ENCODE measurements at places on chromosomes 11 and 22.

- DNase-seq = peak; percentile 33
Observed at GRCh38 chr22:20111045-20111688, 4.7 kb upstream of the RANBP1 start.

- DNase-seq = no peak
Observed at GRCh38 chr11:113082341-113082955, 121.2 kb downstream of the NCAM1 start.

DNA sequence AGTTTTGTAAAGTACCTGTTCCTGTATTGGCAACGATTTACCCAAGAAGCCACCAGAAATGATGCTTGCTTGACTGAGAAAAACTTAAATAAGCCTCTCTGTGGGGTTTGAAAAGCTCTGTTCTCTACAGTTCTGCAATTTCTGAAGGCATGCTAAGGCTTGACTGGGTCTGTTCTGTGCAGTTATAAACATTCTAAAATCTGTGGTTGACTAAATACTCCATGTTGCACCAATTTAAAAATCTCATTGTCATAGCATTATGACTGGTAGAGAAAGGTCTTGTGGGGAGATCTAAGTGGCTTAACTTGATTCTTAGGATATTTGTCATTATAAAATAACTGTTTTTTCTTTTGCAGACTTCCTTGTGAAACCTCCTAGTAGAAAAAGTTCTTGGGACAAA lies 73.7 kb downstream of the MTMR3 start:
- DNase-seq = no peak

DNA sequence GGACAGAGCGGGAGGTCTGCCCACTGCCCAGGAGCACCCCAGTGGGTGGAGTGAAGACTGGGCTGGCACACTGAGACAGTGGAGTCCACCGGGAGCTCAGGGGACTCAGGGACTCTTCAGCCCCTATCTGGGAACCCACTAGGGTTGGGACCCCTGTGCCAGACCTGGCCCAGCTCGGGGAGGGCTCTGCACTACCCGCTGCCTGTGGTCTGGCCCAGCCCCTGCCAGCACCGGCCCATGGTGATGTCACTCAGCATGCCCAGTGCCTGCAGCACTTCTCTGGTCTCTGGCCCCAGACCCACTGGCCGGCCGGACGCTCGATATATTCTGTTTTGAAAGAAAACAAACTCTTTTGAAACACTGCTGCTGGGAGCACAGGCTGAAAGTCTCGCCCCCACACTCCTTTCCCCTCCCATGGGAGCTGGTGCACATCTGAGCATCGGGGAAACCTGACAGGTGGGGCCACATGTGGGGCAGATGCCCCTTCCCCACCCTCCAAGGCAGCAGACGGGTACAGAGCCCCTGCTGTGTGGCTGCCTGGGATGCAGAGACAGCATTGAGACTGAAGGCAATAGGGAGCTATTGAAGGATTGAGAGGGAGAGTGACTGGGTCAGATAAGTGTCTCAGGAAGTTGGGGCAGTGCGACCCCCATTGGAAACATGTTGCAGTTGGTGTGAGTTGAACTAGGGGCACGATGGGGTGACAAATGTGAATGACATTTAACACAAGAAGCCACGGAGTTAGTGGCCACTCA lies 62.9 kb downstream of the MYEOV start:
- DNase-seq = peak; percentile 33

DNA sequence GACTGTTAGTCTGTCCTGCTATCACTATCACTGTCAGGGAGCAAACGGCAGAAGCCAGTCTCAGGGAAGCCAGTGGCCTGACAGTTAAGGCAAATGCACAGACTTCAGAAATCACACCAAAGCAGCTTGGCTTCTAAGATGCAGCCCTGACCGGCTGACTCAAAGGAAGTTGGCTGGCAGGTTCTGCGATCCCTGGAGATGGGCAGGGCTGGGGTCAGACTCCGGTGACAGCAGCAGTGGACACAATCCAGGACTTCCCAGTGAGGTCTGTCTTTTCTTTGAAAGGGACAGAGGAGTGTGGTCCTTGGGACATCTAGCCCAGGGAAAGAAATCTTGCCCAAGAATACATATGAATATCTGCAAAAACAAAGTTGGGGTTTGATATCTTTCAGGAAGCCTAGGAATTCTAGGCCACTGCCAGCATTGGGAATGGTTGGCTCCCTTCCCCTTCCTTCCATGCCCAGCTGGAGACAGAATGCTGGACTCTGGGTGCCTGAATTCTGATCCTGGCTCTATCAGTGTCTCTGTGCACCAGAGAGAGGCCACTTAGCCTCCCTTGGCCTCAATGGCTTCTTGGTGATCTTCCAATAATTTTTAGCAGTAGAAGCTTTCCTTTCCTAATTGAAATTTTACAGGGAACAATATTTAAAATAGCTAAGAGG lies 108.9 kb downstream of the KIRREL3 start:
- no peak for DNase-seq

DNA sequence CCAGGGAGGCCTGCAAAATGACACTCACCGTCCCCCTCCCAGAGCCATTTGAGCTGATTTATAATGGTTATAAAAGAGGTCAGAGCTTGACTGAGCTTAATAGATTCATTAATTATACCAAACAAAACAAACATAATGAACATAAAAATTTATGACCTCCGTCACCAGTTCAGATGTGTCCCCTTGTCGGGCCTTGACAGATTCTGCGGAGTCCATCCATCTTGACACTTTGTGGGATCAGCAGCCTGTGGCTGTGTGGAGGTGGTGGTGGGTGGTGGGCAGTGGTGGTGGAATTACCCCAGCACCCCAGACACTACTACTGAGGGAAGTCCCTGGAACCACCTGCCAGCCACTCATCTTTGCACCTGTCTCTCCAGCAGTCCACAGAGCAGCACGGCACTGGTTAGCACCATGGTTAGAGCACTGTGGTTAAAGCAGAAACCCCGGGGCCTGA lies 83.5 kb downstream of the DSCAML1 start:
- DNase-seq = no peak

DNA sequence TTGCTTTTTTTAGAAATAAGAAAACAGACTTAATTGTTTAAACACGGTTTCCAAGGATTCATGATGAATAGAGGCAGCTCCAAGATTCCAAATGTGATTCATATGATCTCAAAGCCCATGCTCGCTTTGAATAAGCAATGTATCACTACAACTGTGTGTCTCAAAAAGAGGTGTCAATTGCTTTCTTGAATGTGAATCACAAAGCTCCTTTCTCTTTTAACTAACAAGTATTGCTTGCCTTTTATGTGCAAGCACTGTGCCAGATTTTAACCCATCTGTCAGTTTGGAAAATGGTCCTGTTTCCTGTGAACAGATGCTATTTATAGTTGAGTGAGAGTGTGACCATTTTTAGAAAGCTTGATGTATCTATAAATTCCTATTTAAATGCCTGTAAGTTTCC lies 6.5 kb downstream of the OOSP1 start:
- DNase-seq = no peak

- peak; percentile 24 for DNase-seq
Observed at GRCh38 chr11:132718711-132719671, 813.3 kb downstream of the OPCML start.

DNA sequence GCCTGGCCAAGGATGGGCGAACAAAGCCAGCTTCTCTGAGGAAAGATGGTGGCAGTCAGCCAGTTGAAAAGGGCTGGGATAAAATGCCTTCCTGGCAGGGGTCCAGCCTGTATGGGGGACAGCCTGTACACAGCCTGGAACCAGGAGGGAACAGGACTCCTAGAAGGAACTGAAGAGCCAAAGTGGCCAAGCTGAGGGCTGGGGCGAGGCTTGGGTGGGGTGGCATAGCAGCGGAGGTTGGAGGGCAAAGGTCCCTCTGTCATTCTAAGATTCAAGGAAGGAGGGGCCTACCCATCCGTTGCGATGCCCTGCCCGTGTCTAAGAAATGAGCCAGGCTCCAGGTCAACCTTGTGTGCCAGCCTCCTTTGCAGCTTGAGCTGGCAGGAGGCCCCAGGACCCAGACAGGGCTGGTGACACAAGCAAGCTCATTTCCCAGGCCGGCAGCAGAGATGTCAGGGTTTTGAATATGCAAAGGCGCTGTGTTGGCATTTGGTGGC lies 22.6 kb downstream of the FADD start:
- DNase-seq = no peak

- no peak for DNase-seq
Observed at GRCh38 chr22:46593211-46593681, 26.9 kb upstream of the GRAMD4 start.

- DNase-seq = peak; percentile 75
Observed at GRCh38 chr22:37525073-37525745, 6.0 kb upstream of the CARD10 start.

- peak; percentile 92 for DNase-seq
Observed at GRCh38 chr22:30754971-30755758, 60.5 kb downstream of the OSBP2 start.

- no peak for DNase-seq
Observed at GRCh38 chr22:25758316-25758715, 16.3 kb downstream of the MYO18B start.

DNA sequence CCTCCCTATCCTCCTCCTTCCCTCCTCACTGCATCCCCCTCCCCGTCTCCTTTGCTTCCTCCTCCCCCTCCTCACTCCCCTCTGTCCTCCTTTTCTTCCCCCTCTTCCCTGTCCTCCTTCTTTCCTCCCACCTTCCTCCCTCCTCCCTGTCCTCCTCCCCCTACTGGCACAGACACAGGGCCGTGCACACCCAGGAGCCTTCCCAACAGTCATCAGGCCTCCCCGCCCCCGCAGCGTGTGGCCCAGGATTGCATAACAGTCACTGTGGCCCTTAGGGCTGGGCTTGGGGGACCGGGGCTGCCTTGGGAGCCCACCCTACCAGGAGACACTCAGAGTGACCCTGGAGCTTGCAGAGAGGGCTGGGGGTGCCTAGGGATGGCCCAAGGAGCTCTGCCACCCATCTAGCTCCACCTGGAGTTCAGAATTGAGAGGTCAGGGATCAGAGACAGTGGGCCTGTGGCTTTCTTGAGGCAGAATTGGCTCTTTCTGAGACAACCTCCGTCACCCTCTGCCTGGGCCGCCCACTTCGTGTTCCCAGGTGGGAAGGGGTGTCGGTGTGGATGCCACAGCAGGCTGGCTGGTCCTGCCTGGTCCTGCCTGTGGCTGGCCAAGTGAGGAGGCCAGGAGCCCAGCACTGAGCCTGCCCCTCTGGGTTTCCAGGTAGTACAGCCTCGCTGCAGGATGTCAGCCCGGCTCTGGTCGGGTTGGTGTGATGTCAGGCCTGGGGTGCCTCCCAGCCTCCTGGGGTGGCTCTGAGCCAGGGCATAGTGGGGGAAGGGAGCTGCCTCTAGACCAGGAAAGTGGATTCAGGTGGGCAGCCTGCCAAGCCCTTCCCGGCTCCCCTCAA lies 1.6 kb downstream of the SPI1 start:
- no peak for DNase-seq

DNA sequence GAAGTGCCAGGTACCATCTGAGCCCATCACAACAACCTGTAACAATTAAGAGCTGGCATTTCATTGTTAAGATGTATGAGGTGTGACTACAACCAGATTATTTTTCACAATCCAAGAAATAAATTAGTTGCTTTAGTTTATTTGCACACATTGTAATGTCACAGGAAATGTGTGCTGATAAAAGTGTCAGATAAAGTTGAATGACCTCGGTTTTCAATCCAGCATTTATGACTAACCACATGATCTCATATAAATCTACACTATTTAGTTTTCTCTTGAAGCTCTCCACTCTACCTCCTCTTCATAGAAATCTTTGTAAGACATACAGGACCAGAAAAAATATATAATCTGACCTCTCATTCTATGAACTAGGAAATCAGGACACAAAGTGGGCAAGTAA lies 166.2 kb downstream of the PGR start:
- no peak for DNase-seq

GRCh38 chr11:42709216-42709615 lies 602.6 kb upstream of the API5 start:
- DNase-seq = no peak

- DNase-seq = no peak
Observed at GRCh38 chr11:66017321-66017720, 5.5 kb downstream of the CST6 start.

- peak; percentile 95 for DNase-seq
Observed at GRCh38 chr11:3950996-3951660, 95.7 kb downstream of the STIM1 start.

GRCh38 chr11:933936-934335 lies 8.3 kb downstream of the AP2A2 start:
- no peak for DNase-seq

GRCh38 chr11:86902345-86902744 lies 52.9 kb downstream of the FZD4 start:
- DNase-seq = no peak

DNA sequence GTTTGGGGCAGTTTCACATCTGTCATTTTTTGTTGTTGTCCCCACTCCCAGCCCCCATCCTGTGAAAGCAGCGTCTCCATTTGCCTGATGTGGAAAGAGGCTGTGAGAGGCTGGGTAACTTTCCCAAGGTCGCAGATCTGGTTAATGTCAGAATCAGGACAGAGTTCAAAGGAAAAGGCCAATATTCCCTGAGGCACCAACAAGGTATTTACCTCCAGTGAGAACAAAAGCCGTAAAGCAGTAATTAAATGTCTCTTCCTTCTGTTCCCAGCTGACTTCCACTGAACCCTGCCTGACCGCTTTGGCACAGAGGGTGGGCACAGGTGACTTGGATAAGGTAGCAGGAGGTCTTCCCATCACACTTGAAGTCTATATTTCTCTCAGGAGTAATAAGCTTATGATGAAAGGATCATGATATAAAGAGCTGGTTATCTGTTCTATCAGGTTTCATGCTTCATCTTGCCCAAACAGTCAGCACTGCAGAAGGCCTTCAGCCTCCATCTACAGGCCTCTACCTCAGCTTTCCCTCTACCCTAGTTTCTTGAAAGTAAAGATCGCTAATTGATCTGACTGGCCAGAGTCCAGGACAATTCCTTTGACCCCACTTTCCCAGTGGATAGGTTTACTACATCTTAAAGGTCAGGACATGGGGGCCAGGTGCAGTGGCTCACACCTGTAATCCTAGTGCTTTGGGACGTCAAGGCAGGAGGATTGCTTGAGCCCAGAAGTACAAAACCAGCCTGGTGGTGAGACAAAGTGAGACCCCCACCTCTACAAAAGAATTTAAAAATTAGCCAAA lies 9.4 kb downstream of the C11orf91 start:
- no peak for DNase-seq

GRCh38 chr11:83948200-83948599 lies 662.0 kb upstream of the CCDC90B start:
- no peak for DNase-seq

- DNase-seq = no peak
Observed at GRCh38 chr11:119254239-119254638, 48.1 kb downstream of the CBL start.

DNA sequence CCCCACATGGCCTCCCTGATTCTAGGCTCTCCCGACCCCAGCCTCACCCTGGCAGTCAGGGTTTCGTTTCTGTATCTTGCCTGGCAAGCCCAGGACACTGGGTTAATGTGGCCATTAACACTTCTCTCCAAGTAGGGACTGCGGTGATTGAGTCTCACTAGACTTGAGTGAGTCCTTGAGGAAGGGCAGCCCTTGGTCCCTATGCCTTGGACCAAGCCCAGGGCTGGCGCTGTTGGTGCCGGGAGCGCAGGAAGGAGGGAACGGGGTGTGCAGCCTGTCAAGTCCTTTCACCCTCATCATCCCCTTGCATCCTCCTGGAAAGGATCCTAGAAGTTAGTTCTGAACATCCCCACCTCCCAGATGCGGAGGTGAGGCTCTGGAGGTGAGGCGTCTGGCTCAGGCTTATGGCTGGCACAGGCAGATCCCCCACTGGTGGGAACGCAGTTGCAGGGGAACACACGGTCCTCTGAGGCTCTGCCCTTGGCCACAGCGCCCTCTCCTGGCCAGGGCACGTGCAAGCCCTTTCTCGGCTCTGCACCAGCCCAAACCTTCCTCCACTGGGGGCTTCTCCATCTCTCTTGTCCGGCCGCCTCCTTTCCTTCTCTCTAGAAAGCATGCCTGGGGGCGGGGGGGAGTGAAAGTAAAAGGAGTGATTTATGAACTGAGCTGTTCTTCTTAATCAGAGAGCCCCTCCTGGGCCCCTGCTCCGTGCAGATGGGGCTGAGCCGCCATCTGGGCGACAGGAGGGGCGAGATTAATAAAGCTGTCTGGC lies 56.7 kb downstream of the TP53I11 start:
- peak; percentile 74 for DNase-seq
